ENCODE measurements at places on chromosomes 12 and 14.

- no peak for DNase-seq
These were observed 96.3 kb downstream of the ITPK1 start for GRCh38 chr14:93019367-93019843.

DNA sequence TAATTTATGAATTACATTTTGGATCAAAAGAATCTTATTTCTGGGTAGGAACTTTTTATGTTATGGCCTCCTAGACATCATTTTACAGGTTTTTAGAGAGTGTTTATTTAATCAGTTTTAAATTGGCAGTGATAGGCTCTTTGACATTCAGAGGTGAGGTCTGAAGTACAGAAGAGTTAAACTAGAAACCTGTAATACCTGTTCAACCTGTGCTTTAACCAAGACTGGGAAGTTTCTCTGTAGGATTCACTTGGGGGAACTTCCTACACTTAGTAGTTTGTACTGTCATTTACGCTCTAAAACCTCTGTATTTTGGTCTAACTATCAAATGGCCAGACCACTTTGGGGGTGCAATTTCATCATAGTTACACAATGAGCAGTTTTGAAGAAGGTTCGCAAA lies 35.9 kb downstream of the PLEKHA5 start:
- peak; percentile 51 for DNase-seq

GRCh38 chr12:30048371-30048770 lies 264.6 kb upstream of the TMTC1 start:
- no peak for DNase-seq

DNA sequence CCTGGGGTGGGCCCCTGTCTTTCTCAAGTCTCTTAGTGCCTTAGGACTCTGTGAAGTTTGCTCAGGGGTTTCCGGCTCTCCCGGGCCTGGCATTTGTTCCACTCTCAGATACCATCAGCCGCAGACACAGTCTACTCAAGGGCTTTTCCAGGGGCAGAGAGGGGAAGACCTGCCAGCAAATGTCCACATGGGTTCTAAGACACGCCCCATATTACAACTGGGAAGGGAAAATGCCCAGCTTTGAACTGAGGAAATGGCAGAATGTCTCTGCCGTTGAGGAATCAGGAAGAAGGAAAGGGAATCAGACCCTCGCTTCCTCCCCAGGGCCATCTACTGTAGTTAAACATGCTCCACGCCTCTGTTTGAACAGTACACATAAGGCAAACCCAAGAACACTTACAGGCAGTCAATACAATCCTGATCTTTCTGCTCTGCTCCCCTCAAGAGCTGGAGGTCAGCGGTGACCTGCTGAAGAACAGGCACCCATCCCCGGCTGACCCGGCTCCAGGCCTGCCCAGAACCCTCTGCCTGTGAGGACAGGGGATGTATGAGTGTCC lies 7.9 kb downstream of the CCDC85C start:
- peak; percentile 40 for DNase-seq

DNA sequence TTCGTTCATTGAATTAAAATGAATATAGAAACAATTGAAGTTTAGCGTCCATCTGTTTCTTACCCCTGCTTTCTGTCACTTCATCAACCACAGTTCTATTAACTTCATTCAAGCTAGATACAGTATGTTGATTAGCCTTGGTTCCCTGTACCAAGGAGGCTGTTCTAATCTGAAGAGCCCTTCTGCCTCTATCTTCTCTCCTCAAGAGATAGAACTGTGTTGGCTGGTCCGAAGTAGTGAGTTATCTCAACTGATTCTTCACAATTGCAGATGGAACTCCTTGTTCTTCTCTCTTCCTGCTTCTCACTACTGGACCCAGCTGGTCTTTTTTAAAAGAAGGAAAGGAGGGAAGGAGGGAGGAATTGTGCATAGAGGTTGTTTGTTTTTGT lies 82.1 kb upstream of the TRAF3 start:
- no peak for DNase-seq

- no peak for DNase-seq
These were observed 398.9 kb upstream of the MIS18BP1 start for GRCh38 chr14:45651890-45652289.

GRCh38 chr14:79412822-79413221 lies 798.5 kb downstream of the DIO2 start:
- no peak for DNase-seq

GRCh38 chr14:99612738-99613330 lies 8.8 kb upstream of the CCDC85C start:
- no peak for DNase-seq

DNA sequence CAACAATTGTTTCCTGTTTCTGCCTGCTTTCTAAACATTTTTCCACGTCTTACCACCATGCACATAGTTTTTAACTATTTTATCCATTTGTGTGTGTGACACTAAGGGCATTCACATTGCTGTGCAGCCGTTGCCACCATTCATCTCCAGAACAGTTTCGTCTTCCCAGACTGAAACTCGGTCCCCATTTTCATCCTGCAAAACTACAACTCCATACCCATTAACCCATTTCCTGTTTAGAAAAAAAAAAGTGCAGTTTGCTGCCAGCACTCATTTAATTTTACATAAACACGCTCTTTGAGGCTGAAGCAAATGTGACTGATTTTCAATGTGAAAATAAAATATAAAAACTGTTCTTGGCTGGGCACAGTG lies 15.5 kb downstream of the UBC start:
- no peak for DNase-seq

DNA sequence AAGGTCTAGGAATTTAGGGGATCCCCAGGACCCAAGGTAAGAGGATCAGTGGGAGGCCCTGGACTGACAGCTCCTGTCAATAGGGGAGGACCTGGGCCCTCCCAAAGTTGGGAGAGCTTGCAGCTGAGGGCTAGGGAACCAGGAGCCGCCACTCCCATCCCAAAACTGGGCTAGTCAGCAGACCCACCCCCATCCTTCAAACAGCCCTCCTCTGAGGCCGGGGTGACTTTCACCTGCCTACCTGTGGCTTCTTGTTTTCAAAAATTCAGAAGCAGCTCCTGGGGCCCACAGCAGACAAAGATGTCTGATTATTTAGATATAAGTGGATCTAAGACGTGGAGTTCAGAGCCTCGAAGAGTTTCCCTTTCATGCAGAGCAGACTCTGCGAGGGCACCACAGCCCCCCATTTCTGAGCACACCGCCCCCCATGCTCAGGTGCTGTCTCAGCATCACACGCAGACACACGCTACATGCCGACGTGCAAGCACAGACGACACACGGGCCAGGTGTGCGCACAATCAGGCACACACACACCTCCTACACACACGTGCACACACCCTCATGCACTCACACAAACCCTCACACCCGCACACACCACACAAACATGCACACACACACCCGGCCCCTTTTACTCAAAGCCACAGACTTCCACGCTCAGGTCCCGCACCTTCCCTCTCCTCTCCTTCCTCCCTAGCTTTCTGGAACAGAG lies 21.9 kb downstream of the DIO3 start:
- DNase-seq, result no peak

GRCh38 chr12:54390668-54391551 lies 6.4 kb upstream of the ZNF385A start:
- no peak for DNase-seq

DNA sequence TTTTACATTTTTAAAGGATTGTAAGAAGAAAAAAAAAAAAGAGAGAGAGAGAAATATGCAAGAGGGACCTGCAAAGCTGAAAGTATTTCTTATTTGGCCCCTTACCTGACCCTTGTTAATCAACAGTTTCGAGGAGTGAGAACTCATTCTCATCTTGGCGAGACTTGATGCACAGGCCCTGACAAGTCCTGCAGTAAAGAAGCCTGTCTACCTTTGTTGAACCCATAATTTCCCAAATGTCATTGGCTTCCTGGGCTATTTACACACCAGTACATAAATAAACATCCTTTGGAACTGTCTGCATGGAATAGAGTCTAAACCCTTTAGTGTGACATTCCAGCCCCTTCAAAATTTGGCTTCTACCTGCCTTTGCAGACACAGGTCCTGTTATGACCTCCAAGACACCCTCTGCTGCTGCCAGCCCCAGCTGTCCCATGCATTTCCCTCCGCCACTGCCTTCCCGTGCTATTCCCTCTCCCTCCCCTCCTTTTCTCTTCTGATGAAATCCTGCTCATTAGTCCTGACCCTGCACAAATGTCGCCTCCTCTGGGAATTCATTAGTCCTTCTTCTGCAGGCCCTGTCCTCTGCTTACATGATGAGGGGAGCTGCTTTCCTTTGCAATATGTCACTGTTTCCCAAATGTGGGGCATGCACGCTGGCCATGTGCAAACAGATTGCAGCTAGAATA lies 35.1 kb downstream of the MYL2 start:
- DNase-seq, result no peak

GRCh38 chr12:120229071-120229486 lies 28.2 kb upstream of the RPLP0 start:
- DNase-seq, result peak; percentile 39

GRCh38 chr14:92459030-92459949 lies 54.3 kb upstream of the RIN3 start:
- no peak for DNase-seq

GRCh38 chr12:23055004-23055403 lies 430.0 kb downstream of the ETNK1 start:
- DNase-seq, result peak; percentile 41

- peak; percentile 17 for DNase-seq
These were observed 594 bp downstream of the ARHGDIB start for GRCh38 chr12:14960548-14961465.

DNA sequence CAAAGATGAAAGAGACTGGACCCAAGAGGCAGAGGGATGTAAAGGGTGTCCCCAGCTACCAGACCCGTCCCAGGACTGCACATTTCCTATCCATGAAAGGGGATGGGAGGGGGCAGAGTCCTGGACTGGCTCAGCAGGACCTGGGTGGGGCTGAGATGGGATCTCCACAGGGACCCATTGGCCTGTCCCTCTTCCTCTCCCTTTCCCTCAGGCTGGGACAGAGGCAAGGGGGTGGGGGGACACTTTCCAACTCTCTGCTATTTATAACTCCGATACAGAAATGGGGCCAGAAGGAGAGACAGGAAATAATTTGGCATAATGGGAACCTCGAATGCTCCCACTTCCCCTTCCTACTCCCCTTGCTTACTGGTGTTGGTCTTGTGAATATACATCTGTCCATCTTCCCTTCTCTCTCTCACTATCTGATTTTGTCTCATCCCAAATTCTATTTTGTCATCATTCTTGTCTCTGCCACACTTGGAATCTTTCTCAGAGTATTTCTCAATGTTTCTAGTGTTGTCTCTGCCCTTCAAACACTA lies 1.1 kb upstream of the ITGA7 start:
- no peak for DNase-seq

- peak; percentile 15 for DNase-seq
These were observed 27.9 kb downstream of the ESR2 start for GRCh38 chr14:64266239-64266638.

DNA sequence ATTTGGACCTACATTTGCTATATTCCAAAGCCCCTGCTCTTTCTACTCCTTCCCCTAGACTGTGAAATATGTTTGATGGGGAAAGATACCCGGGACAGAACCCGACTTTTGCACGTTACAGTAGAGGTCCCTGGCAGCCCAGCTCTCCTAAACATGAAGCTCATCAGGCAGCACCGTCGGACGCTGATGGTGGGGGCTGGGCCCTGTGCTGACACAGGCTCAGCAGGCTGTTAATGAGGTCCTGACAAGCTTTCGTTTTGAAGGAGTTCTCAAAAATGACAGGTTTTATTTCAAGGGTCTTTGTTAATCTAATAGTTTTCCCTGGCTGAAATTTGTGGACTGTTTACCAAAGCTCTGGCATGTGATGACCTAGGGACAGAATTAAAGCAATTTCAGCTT lies 102.3 kb downstream of the SLC25A47 start:
- no peak for DNase-seq

GRCh38 chr14:35240231-35240630 lies 52.0 kb upstream of the PSMA6 start:
- DNase-seq, result no peak

- DNase-seq, result no peak
These were observed 1211.7 kb downstream of the TMEM121 start for GRCh38 chr14:106738075-106738474.

DNA sequence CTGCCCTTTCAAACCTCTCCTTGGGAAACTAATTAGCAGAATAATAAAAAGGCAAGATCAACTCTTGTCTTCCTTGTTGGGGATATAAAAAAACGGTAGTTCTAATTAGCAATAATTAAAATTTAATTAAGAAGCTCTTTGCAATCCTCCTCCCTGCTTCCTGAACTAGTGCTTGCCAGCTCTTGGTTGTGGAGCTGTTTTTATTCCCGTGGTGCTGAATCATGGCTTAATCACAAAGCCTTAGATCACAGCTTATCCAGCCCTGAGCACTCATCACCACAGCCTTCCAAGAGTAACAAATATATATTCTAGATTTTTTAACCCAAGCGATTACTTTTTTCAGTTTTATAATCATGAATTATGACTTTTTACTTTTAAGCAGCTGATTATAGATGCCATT lies 63.2 kb upstream of the INSM2 start:
- DNase-seq, result no peak

DNA sequence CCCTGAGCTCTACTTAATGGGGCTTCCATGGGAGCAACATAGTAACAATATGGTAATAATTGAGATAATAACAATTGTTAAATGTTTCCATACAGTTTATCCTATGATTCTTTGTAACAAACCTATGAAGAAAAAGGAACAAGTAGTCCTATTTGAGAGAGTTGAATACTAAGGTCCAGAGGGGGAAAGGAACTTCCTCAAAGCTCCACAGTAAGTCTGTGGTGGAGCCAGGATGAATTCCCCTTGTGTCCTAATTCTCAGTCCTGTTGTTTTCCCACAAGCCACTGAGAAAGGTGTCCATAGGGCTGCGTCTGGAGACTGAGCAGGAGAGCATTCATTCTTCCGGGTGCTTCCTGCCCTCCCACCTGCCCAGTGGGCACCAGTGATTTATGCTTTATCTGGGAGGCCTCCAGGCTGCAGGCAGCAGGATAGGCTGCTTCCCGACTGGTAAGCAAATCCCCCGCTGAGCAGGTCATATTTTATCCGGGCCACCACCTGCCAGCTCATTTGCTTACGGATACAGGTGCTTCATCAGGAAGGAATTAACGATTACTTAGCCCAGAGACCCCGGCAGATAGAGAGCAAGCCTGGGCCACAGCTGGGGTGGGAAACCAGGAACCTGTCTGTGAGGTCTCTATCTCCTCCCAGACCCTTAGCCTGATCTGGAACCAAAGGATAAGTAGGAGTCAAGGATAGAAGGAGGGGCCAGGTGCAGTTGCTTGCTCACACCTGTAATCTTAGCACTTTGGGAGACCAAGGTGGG lies 33.9 kb upstream of the FAM222A start:
- no peak for DNase-seq
